ENCODE measurements at places on chromosomes 2 and 18. TPM values are rescaled to one million over a fixed set of nuclear protein-coding genes. Genes with fewer than 3 reads are reported as not detected.

GRCh38 chr18:21663578-21663977 lies 41.0 kb downstream of the ABHD3 start:
- no peak for DNase-seq

TEKT4 gene
- not detected for total RNA-seq

LRRC30 gene
- 0.69 TPM for total RNA-seq

- no peak for DNase-seq
These were observed 60.3 kb upstream of the DNAJC10 start for GRCh38 chr2:182655750-182656149.

BMPR2 gene
- total RNA-seq = 37.9 TPM

TXNDC2 gene
- not detected for total RNA-seq

ACKR3 gene
- 27.3 TPM for total RNA-seq

DNA sequence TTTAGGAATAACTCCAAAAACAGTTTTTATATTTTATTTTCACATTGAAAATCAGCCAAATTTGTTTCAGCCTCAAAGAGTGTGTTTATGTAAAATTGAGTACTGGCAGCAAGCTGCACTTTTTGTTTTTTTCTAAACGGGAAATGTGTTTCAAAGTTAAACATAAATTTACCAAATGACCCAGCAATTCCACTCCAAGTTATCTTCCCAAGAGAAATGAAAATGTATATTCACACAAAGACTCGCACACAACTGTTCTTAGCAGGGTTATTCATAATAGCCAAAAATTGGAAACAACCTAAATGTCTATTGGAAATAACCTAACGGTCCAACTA lies 9.3 kb downstream of the ALPK2 start:
- DNase-seq = peak; percentile 15

- DNase-seq = no peak
These were observed 17.8 kb downstream of the RFTN2 start for GRCh38 chr2:197657562-197657961.

DNA sequence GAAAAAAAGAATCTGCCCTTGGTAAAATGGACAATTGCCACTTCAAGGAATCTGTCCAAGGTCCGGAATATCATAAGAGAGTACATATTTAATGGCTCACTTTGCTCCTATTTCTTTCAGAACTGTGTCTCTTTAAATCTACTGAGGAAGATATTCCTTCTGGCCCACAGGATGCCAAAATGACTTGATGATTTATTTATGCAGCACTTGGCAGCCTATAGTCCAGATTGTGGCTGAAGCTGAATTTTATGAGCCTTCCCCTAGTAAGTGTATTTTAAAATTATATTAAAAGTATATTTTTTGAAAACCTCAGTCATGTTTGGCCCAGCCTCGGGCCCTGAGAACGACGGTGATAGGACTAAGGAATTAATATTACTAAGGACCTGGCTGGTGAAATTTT lies 465.1 kb upstream of the HNRNPA3 start:
- peak; percentile 68 for DNase-seq

DNA sequence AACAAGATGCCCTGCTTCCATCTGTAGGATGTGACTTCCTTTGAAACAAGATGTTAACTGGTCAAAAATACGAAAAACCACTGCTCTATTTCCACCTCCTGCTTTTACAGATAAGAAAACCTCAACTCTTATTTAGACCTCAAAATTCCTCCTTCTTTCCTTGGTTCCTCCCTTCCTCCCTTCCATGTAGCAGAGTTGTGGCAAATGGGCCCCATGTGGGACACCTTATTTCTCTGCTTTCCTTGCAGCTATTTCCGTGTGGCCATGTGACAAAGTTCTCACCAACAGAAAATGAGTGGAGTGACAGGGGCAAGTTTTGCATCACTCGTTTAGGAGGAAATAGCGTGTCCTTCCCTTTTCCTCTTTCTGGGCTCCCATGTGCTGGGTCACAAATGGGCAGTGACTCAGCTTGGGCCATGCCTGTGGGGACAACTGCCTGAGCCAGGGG lies 69.4 kb upstream of the SMAD2 start:
- no peak for DNase-seq

DNA sequence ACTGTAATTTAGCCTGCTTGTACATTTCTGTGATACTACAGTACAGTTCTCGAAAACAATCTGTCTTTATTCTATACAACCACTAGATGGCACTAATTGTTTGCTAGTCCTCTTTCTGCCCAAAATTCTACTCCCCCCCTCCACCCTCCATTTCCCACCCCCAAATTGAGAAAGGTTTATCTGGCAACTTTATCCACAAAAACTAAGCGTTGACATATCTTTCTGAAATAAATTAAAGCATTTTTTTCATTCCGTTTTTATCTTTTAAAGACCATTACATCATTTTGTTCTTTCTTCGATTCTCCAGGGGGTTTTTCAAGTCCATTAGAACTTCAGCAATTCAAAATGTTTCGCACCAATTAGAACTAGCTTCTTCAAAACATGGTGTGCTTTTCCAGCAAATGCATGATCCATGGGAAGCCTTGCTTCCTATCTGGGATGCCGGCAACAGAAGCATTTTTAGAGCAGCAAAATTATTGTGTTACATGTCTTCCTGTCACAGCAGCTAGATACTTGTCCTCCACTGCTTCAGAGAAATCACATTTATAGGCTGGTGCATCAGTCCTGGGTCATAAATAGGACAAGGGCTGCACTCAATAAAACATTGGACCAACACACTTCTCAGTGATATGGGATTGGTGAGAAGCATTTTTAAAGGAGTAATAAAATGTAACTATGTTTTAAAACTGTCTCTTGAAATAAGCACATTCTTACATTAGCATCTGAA lies 241.3 kb downstream of the PAX3 start:
- DNase-seq = no peak

GRCh38 chr2:159326569-159327255 lies 40.2 kb upstream of the WDSUB1 start:
- DNase-seq = no peak

GRCh38 chr2:97983698-97984097 lies 12.1 kb downstream of the TMEM131 start:
- no peak for DNase-seq

DNA sequence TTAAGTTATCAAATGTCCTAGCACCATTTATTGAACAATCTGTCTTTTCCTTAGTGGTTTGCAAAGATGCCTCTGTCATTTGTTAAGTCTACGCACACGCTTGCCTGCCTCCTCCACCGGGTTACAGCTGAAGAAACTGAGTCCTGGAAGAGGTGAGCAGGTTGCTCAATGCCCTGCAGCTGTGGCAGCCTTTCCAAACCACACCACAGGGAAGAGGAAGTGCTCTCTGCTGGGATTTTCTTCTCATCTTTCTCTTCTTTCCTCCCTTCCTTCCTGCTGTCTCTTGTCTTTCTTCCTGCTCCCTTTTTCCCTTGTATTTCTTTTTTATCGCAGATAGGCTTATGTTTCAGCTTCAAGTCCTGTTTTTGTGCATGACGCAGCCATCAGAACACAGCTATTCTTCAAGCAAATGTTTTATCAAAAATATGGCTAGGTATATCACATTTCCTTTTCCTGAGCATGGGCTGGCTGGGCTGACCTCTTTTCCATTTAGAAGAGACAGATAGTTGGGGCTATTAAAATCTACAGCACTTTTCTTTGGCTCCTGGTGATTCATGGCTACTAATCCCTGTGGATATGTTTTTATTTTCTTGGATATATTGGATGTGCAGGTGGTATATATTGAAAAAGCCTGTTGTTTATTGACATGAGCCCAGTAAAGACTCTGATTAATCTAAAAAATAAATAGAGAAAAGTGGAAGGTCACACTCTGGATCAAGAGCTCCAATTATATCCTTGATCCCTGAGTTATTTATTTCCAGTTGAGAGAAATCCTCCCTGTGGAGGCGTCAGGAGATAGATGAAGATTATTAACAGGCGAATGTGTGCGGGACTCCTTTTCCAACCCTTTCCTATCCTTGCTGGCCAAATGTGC lies 214.6 kb downstream of the TSN start:
- no peak for DNase-seq

TMEM198 gene
- 0.99 TPM for total RNA-seq

DNA sequence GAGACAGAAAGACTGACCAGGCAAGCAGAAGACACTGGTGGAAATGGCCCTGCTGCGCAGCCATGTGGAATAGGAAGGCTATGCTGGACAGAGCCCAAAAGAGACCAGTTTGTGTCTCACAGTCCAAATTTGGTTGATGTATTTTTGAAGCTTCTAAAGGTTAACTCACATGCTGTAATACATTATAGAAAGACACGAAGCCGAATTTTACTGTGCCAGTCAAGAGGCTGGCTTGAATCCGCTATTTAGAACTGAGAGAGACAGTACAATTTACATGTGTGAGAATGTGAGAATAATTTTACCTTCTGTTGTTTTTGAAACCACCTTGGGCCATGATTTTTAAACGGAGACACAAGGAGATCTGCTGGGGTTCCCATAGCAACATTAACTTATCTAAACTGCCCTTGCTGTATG lies 113.6 kb downstream of the METTL8 start:
- DNase-seq = no peak

DNA sequence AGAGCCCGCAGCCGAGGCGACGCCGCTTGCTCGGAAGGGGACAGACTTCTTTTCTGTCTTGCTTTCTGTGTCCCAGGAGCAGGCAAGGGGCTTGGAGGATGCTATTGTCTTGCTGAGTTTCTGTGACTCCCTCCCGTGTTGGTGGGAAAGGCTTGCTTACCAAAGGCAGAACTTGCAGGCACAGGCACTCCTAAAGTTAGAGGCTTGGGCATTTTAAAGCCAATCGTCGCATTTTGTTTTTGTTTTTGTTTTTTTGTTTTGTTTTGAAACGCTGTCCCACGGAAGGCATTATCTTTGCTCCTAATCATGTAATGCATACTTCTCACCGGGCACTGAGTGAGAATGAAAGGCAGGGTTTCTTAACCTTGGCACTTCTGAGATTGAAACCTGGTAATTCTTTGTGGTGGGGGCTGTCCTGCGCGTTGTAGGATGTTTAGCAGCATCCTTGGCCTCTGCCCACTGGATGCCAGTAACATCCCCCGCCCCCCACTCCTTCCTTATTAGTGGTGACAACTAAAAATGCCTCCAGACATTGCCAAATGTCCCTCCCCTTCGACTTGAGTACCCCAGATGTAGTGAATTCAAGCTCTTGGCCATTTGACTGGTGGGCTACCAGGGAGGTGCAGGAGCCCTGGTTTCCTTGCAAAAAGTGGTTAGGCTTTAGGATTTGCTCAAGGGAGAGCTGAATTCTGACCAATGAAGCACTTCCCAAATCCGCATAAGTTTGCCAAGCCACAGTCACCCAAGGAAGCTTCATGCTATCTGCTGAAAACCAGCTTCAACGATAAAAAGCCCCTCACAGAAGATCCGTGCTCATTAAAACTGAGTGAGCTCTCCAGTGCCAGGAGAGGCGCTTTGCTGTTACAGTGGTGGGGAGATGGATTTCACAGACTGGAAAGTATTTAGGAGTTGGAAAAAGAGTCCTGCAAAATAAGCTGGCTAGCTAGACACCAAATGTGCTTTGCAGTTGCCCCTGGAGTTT lies 1.2 kb downstream of the ANTXR1 start:
- DNase-seq = peak; percentile 75

- DNase-seq = no peak
These were observed 37.8 kb upstream of the ASAP2 start for GRCh38 chr2:9168821-9169221.

DNA sequence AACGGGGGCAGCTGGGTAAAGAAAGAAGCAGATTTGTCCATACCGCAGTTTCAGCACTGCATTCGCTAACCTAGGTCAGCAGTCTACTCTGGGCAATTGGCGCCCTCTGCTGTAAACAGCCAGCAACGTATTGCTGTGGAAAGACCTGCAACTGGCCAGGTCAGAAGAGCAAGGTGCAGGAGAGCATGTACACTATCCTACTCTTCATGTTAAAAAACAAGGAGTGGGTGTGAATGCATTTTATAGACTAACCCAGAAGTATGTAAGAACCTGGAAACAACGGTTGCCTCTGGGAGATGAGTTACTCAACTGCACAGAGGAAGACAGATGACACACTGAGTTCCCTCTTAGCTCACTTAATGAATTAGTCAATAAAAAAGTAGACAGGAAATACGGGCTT lies 6.2 kb downstream of the MRPS5 start:
- DNase-seq = peak; percentile 3

UGT1A3 gene
- total RNA-seq = not detected

DNA sequence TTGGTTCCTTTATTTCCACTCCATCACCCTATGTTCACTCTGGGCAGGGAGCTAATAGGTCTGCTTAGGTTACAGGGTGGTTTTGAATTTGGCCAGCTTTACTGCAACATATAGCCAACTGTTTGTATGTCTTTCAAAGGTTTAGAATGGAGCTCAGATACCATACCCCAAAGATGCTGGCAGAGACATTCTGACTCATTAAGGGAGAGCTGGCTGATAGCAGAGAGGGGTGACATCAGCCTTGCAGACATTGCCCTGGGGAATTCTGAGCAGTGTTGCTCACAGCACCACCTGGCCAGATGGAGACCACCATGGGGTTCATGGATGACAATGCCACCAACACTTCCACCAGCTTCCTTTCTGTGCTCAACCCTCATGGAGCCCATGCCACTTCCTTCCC lies 2.1 kb downstream of the PROKR1 start:
- no peak for DNase-seq

DNA sequence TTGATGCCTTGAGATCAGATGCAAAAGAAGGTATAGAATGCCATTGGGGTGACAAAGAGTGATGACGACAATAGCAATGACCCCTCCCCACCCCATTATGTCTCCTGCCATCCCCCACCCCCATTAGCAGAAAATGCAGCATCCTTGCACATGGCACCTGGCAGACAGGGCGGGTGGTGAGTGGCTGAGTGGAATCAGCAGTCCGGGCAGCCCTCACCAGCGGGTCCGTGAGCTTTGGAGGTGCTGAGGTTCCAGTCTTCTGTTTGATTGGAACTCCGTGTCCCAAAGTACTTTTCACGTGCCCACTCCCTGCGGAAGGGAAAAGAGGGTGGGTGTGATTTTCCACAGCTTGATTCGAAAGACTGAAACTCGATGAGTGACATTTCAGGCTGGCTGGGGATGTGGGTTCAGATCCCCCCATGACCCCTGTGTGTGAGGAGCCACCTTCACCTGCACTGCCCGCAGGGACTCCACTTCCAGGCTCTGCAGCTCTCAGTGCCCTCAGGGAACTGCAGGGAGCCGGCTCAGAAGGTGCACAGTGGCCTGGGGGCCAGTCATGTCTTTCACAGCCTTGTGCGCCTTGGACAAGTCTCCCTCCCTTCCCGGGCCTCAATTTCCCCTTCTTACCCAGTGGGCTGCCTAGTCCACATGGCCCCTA lies 130.9 kb downstream of the GLI2 start:
- DNase-seq = no peak

All from skin of body (tissue), 3 donors.